ENCODE measurements at places on chromosomes 11 and 22. TPM values are rescaled to one million over a fixed set of nuclear protein-coding genes. Genes with fewer than 3 reads are reported as not detected.

TTC36 gene
- 3.1 TPM for total RNA-seq

UBE4A gene
- total RNA-seq = 44.8 TPM

MUC5B gene
- not detected for total RNA-seq

SLC22A8 gene
- not detected for total RNA-seq

SMIM35 gene
- total RNA-seq = not detected

RIBC2 gene
- total RNA-seq = not detected

EED gene
- 21.4 TPM for total RNA-seq

MMP7 gene
- total RNA-seq = 99.8 TPM

SCGB2A2 gene
- total RNA-seq = not detected

IGLL1 gene
- total RNA-seq = not detected

KCTD14 gene
- 2.2 TPM for total RNA-seq

CYTH4 gene
- total RNA-seq = 13.2 TPM

OSBP gene
- 54.1 TPM for total RNA-seq

C22orf42 gene
- total RNA-seq = not detected

SEC14L6 gene
- not detected for total RNA-seq

LUZP2 gene
- 0.38 TPM for total RNA-seq

OR8D1 gene
- not detected for total RNA-seq

MAP6 gene
- 3.8 TPM for total RNA-seq

PGAP2 gene
- total RNA-seq = 9.3 TPM

KRTAP5-1 gene
- total RNA-seq = not detected

PDGFD gene
- 38.4 TPM for total RNA-seq

NPAS4 gene
- total RNA-seq = not detected

CCDC87 gene
- not detected for total RNA-seq

CTSF gene
- total RNA-seq = 196 TPM

RBMXL2 gene
- not detected for total RNA-seq

APOBEC3C gene
- 11.2 TPM for total RNA-seq

RAG1 gene
- total RNA-seq = 0.44 TPM

POU2AF3 gene
- total RNA-seq = 1.8 TPM

PATE2 gene
- not detected for total RNA-seq

PDE2A gene
- total RNA-seq = 63.4 TPM

NEFH gene
- 0.49 TPM for total RNA-seq

RCN1 gene
- 81.8 TPM for total RNA-seq

AKIP1 gene
- 19.2 TPM for total RNA-seq

MCM5 gene
- total RNA-seq = 9.6 TPM

PRG3 gene
- total RNA-seq = not detected

CUL5 gene
- total RNA-seq = 41.6 TPM

OR8A1 gene
- total RNA-seq = not detected

MORC2 gene
- 19.4 TPM for total RNA-seq

NAALAD2 gene
- 7.7 TPM for total RNA-seq

ZNF215 gene
- 0.65 TPM for total RNA-seq

CRYBB2 gene
- not detected for total RNA-seq

SLC22A25 gene
- total RNA-seq = 0.19 TPM

TEF gene
- 12.1 TPM for total RNA-seq

OR51B2 gene
- total RNA-seq = not detected

DNAJB7 gene
- total RNA-seq = not detected

KCNJ11 gene
- 4.0 TPM for total RNA-seq

OR52E8 gene
- not detected for total RNA-seq

ARL2 gene
- 165 TPM for total RNA-seq

KRTAP5-11 gene
- total RNA-seq = not detected

RASGRP2 gene
- total RNA-seq = 17.4 TPM

DEFB131B gene
- not detected for total RNA-seq

ABTB2 gene
- 1.1 TPM for total RNA-seq

KRTAP5-7 gene
- total RNA-seq = 0.57 TPM

Measured in subcutaneous adipose tissue (tissue), 4 donors.